Neural progenitor cell (in vitro differentiated cells): ENCODE measurements at places on chromosomes 6 and 20. TPM values are rescaled to one million over a fixed set of nuclear protein-coding genes. Genes with fewer than 3 reads are reported as not detected.

- no peak for DNase-seq
These were observed 3.6 kb upstream of the CASP8AP2 start for GRCh38 chr6:89826029-89826528.

- DNase-seq = no peak
These were observed 20.7 kb upstream of the ENPP1 start for GRCh38 chr6:131787079-131787478.

DNA sequence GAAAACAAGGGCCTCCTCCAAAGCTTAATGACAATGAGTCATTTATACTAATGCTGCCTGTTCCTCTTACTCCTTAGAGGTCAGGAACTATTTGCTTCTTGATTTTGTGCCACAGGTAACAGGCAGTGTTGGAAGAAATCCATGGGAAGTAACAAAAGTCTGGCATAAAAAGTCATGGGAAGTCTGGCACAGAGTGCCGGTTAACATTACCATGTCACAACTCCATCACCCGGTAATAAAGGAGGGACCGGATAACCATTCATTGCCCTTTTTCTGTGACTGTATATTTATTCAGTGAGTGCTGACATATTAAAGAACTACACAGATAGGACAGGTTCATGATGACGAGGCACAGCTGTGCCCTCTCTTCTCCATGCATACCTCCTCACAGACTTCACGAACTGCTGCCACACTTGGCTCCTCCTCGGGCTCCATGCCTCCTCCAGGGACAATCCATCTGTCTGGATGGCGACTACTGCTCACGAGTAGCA is 50.9 kb downstream of the NUDT3 start:
- no peak for DNase-seq

Gene SLC22A2
- not detected in 2 replicates for total RNA-seq

Gene NFATC2
- 0.19 and 0.25 TPM in 2 replicates for total RNA-seq

GRCh38 chr6:141077355-141078333 is 1055.1 kb upstream of the GJE1 start:
- DNase-seq = peak; percentile 55

DNA sequence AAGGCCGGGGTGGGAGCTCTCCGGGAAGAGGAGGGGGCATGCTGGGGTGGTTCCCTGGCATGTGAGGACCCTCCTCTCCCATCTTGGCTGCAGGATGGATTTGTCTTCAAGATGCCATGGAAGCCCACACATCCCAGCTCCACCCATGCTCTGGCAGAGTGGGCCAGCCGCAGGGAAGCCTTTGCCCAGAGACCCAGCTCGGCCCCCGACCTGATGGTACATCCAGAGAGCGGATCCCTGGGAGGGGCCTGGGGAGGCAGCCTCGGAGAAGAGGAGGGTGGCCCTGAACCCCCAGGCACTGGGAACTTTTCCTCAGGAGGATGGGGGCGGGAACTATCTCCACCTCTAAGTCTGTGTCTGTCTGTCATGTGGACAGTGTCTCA is 4.8 kb downstream of the CDC25B start:
- no peak for DNase-seq

Gene THEMIS
- total RNA-seq = not detected in 2 replicates

DNA sequence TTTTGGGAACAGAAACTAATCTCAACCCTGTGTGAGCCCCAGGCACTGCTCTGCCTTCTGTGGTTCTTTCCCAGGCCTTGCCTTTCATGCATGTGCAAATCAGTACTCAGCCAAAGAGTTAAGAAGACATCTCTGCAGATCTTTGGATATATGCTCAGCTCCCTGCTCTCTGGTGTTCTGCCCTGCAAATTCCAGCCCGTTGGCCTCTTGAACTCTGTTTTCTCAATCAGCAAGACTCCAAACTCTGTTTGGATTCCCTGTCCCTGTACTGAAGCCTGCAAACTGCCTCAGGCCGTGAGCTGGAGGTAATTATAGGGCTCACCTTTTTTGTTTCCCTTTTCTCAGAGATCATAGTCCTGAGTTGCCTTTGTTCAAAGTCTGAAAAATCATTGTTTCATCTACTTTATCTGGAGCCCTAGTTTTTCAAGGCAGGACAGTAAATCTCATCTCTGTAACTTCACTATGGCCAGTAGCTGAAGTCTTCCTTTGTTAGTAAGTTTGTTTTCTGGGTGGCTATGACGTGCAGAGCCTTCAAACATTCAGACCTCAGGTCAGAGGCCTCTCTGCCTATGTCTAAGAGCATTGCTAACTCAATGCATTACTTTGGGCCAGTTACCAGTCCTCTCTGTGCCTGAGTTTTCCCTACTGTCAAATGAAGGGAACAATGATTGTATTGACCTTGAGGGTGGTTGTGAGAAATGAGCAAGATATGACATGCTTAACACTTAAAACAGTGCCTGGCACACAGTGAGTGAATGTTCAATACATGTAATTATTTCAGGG is 15.9 kb upstream of the MDFI start:
- DNase-seq = no peak

Gene CENPB
- 5.0 and 28.9 TPM in 2 replicates for total RNA-seq

GRCh38 chr6:165448210-165448609 is 138.8 kb upstream of the C6orf118 start:
- peak; percentile 46 for DNase-seq

DNA sequence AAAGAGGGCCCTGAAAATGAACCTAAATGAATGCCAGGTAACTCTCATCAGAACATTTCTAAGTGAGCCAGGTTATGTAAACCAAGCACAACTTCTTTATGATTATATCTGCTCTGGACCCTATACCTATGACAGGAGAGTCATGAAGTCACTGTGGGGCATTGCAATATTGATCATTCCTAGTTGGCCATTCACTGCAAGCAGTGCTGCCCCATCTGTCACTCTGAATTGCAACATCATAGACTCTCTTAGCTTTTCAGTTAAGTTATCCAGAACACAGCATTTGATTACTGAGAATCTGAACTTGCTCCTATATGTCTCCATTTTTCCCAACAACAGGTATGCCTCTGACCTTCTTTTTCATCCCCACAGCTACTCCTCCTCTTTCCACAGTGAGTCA is 3.3 kb downstream of the COL21A1 start:
- no peak for DNase-seq

Gene VARS2
- 21.5 and 64.6 TPM in 2 replicates for total RNA-seq

Gene TEAD3
- total RNA-seq = 9.7 and 23.5 TPM in 2 replicates

Gene PNLDC1
- total RNA-seq = 0.06 TPM in 1 of 2 replicates, not detected in the other

DNA sequence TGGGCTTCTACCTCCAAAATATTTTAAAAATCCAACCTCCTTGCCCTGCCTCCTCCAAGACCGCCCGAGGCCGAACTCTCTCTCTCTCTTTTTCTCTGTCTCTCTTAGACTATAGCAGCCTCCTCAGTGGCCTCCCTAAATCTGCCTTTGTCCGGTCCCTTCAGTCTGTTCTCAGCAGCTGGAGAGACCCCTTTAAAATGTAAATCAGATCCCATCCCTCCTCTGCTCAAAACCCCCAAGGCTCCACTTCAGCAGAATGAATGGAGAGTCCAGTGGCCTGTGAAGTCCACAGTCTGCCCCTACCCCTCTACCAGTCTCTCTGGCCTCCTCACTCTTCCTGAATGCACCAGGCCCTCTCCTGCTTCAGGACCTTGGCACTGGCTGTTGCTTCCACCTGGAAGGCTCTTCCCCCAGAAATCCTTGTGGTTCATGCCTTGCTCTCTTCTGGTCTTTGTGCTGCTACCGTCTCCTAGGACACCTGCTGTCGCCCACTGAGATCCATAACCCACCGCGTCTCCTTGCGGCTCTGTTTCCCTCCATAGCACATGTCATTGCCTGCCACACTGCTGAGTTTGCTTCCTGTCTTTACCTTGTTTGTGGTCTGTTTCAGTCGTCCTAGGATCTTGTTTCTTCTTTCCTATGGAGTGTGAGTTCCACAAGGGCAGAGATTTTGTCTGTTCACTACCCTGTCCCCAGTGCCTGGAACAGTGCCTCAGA is 6.0 kb downstream of the MLN start:
- peak; percentile 62 for DNase-seq

DNA sequence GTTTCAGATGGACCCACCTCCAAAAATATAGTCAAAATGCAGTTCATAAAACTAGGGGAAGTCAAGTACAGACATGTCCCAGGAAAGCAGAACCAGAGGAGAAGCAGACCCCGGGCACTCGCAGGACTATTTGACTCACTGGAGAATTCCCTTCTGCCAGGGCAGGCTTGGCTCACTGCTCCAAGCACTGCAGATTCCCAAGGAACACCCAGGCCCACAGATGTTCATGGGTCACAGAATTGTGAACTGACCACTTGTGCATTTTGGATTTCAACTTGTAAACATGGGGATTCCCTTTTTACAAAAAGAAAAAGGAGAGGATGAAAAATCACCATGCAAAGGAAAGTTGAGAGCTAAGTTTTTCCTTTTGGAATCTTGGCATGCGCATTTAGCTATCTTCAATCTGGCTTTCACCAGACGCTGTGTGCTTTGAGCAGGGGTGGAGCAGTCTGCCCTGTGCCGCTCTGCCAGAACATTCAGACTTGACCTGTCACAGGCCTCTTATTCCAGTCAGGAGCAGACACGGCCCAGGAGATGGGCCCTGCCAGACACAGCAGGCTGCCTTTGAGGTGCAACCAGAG is 237.5 kb upstream of the TAB2 start:
- DNase-seq = no peak

Gene MLN
- not detected in 2 replicates for total RNA-seq
